ENCODE measurements at places on chromosomes 5 and 9.
A peak's percentile ranks its signal among the peaks of the same experiment; 100 is the strongest.

DNA sequence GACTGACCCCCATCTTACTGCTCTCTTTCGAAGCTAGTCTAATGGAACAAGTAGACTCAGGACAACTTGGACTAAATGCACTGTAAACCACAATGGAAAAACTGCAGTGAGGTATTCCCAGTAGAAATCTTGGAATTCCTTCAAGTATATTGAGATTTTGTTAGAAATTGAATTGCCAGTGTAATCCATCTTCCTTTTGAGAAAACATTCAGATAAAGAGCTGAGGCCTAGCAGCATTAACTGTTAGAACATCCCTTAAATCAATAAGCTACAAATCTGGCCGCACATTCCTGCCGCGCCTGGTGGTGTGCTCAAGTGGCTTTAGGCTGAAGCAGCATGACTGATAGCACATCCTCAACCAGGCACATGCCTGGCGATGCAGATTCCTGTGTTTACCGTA is 29.3 kb downstream of the PPIC start:
- DNase-seq: no peak

GRCh38 chr5:172509405-172509781 is 55.1 kb upstream of the SH3PXD2B start:
- DNase-seq: peak; percentile 42

- no peak for DNase-seq
Measured at GRCh38 chr9:128493424-128493823, 11.1 kb upstream of the GLE1 start.

GRCh38 chr9:75604661-75605060 is 285.8 kb upstream of the PCSK5 start:
- no peak for DNase-seq

DNA sequence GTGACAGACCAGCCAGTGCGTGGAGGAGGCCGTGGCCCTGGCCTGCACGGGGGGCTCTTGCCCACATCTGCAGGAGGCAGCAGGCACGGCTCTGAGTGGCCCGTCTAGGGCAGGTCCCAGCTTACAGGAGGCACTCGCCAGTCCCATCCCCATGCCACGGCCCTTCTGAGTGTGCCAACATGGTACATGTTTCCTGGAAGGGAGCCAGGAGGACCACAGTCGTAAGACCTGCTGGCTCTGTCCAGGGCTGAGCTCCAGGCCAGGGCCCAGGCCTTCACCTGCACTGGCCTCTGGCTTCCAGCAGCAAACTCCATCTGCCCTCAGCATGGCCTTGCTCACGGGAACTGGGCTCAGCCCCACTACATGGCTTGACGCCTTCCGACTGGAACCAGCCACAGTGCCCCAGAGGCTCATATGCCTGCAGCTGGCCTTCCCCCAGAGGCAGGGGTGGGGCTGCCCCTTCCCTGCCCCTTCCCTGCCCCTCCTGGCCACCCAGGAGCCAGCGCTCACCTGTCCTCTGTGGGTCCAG is 3.8 kb downstream of the NKD2 start:
- no peak for DNase-seq

DNA sequence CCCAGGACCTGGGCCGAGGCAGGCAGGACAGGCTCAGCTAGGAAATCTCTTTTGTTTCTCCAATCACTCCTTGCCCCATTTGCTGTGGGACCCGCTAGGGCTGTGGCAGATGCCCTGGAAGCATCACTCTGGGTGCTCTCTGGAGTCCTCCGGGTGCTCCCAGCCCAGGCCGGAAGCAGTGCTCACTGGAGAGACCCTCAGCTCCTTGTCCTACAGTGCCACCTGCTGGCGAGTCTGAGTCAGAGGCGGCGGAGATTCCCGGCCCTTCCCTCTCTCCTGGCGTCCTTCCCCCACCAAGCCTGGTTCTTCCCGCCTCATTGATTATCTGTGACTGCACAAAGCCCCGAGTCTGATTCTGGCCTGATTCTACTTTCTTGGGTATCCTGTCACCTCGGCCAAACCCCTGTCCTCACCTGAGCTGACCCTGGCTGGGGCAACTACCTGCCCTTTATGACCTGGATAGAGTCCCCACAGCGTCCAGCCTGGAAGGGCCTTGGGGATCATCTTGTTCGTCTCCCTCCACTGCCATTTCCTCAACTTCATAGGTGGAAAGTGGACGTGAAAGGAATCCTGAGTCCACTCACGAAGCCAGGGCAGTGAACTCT is 7.3 kb upstream of the BARHL1 start:
- peak; percentile 85 for DNase-seq

DNA sequence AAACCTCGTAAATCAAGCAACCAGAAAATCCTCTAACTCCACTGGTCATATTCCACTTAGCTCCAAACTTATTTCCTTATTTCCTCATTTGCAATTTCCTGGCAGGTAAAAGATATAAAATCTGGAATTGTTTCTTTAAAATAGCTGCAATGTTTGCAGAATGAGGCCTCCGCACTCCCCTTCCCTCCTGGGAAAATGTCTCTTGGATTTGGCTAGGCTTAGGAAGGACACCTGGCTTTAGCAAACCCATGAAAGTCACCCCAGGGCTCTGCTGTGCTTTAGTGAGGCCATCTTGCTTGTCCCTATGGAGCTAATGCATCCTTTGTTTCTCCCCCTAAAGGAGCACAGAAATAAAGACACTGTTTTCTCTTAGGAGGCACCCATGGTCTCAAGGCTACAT is 10.5 kb downstream of the ARSB start:
- DNase-seq: no peak

DNA sequence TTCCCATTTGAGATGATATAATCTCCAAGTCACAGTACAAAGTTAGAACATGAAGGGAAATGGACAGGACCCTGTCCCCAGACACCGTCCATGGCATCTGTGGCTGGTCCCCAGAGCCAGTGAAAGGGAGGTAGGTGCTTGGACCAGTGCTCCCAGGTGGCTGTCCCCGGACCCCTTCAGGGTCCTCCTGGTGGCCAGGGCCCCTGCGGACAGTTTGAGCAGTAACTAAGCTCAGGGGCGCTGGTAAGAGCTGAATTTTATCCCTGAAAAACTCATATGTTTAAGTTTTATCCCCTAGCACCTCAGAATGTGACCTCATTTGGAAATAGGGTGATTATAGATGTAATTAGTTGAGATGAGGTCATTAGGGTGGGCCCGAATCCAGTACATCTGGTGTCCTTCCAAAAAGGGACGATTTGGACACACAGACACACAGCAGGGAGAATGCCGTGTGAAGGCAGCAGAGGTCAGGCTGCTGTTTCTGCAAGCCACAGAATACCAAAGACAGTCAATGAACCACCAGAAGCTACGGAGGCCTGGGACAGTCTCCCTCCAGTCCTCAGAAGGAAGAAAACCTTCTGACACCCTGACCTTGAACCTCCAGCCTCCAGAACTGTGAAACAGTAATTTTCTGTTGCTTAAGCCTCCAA is 185.0 kb downstream of the ATPSCKMT start:
- no peak for DNase-seq

GRCh38 chr5:82772281-82772680 is 304.9 kb downstream of the TMEM167A start:
- DNase-seq: no peak

- no peak for DNase-seq
Measured at GRCh38 chr5:120152472-120152871, 311.6 kb upstream of the PRR16 start.

DNA sequence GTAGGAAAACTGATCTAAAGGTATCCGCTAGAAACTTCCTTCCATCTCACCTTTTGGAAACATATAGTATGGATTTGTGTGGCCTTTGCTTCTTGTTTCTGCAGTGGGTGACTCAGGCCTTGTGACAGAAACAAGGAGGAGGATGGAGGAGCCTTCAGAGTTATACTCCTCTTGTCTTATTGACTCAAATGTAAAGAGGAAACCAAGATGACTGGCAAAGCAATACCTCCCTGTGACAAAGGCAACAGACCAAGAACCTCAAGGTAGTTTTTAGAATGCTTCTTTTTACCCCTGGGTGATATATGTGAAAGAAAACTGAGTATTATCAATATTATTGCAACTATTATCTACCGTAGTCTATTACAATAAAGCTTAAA is 123.3 kb upstream of the SLIT3 start:
- no peak for DNase-seq

DNA sequence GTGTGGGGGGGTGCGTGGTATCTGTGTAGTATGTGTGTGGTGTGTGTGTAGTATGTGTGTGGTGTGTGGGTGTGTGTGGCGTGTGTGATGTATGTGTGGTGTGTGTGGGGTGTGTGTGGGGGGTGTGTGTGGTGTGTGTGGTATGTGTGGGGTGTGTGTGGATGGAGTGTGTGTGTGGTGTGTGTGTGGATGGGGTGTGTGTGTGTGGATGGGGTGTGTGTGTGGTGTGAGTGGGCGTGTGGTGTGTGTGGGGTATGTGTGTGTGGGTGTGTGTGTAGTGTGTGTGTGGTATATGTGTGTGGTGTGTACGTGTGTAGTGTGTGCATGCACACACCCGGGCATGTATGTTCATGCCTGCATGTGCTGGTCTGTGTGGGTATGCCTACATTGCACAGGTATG is 420.9 kb upstream of the DAP start:
- no peak for DNase-seq

DNA sequence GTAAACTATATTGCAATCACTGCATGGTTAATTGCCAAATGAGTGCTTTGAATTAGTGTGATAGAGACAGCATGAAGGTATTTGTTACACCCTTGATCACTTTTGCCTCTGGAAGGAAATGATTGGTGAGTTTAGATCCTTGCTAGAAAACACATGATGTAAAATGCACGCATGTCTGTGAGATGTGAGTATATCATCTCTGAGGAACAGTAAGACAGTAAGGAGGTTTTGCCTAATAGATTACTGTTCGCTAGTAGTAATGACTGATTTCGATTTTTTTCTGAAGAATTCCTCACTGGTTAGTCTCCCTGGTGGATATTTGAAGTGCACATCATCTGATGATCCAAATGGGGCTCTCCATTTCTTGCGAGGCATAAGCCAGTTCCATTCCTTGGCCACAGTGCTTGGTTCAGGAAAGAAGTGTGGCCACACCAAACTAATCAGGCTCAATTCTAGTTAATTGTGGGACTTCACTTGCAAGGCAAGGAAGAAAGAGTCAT is 156.4 kb upstream of the ADRA1B start:
- DNase-seq: no peak

- DNase-seq: no peak
Measured at GRCh38 chr5:84453405-84453804, 68.7 kb upstream of the EDIL3 start.

DNA sequence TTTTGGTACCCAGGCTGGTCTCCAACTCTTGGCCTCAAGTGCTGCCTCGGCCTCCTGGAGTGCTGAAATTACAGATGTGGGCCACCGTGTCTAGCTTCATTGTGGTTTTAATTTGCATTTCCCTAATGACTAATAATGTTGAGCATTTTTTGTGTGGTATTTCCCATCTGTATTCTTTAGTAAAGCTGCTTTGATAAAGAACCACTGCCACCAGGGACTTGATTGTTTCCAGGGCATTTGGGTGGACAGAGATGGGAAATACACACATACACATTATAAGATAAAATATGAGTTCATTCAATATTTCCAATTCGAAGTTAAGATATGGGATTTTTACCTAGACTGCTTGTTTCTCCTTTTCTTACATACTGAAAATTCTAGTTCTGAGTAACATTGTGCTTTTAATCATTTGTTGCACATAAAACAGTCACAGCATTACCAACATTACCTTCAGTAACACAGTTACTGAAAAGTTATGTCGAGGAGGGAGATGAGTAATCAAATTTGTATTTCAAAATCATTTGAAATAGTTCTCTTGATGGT is 28.9 kb downstream of the HABP4 start:
- DNase-seq: no peak

GRCh38 chr9:33244137-33244784 is 4.3 kb downstream of the SPINK4 start:
- DNase-seq: no peak

DNA sequence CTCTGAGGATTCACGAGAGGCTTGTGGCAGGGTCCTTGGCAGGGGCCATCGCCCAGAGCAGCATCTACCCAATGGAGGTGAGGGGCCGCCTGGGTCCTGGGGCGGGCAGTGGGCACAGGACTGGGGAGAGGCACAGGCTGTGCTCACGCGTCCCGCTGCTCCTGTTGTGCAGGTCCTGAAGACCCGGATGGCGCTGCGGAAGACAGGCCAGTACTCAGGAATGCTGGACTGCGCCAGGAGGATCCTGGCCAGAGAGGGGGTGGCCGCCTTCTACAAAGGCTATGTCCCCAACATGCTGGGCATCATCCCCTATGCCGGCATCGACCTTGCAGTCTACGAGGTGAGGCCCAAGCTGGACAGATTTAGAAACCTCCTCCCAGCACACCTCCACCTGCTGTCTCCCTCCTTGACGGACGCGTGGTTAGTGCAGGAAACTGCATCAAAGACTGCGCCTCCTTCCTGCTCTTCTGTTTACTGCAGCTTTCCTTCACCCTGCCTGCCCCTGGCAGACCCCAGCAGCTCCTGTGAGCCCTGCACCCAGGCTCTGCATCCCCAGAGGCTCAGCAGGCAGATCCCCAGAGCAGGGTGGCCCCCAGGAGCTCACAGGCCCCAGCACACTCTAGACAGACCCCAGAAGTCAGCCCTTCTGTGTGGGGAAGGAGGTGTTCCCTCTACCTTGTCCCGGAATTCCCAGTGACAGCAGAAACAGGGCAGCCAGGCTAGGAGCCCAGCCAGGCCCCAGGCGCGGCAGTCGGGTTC is 21.2 kb downstream of the PTGES2 start:
- DNase-seq: no peak

- DNase-seq: no peak
Measured at GRCh38 chr5:143888912-143889311, 77.0 kb downstream of the HMHB1 start.

- DNase-seq: no peak
Measured at GRCh38 chr5:172956936-172957335, 2.3 kb upstream of the RPL26L1 start.

DNA sequence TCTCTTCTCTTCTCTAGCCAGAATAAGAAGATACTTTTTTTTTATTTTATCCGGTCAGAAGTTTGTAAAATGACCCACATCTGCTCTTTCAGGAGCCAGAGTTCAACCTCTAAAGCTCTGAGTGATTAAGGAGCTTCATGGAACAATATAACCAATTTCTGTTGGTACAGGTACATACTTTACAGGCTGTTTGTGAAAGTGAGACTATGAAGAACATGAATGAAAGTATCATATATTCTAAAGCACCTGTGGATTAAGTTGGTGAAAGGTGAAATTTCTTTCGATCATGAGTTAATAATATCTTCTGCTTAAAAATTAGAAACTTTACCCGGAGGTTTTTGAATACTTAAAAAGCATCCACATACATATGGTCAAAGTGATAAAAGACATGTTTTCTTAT is 65.2 kb downstream of the DMRT2 start:
- DNase-seq: no peak

Measured in right forelimb (tissue), 1 donor.